ENCODE measurements at places on chromosomes 3 and 15. TPM values are rescaled to one million over a fixed set of nuclear protein-coding genes. Genes with fewer than 3 reads are reported as not detected.

Gene KCNMB2
- 0.06 TPM for polyA plus RNA-seq

Gene FETUB
- polyA plus RNA-seq, result not detected

- no peak for DNase-seq
Observed at GRCh38 chr3:35643495-35643894, 4.2 kb downstream of the ARPP21 start.

DNA sequence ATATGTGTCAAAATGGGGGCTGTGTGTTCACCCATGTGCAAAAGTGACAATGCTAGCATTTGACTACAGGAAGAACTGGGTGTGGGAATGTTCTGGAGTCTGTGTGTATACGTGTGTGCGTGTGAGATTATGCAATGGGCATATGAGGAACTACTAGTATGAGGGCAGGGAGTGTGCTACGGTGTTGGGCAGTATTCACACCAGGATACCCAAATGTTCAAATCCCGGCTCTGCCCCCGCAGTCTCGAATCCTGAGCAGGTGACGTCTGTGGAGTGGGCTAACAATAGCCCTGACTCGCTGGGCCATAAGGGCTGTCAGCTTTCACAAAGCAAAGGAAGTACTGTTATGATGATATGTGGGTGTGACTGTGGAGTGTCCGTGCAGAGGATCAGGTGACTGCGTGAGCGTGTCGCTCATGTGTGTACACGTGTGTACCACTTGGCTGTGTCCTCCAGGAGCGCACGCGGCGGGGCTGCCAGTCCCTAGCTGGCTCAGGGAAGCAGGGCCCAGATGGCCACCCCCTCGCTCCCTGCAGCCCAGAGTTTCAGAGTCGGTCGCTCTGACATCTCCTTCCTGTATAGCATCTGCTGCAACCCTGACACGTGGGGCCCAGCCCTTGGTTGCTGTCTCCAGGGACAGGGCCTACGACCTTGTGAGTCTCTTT, 27.2 kb downstream of the IQSEC1 start:
- no peak for DNase-seq

DNA sequence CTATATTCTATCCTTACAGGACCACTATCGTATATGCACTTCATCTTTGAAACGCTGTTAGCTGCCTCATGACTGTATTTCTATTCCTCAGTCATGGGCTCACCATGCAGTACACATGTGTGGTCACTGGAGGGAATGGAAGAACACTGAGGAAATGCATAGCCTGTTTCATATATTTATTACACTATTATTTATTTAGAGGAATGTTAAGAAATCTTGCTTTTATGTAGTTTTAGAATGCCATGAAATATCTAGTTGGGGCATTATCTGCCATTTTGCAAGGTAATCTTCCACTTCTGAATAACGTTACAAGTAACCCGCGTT, 155.7 kb downstream of the IGF1R start:
- no peak for DNase-seq

Gene CLN6
- polyA plus RNA-seq, result 7.8 TPM

DNA sequence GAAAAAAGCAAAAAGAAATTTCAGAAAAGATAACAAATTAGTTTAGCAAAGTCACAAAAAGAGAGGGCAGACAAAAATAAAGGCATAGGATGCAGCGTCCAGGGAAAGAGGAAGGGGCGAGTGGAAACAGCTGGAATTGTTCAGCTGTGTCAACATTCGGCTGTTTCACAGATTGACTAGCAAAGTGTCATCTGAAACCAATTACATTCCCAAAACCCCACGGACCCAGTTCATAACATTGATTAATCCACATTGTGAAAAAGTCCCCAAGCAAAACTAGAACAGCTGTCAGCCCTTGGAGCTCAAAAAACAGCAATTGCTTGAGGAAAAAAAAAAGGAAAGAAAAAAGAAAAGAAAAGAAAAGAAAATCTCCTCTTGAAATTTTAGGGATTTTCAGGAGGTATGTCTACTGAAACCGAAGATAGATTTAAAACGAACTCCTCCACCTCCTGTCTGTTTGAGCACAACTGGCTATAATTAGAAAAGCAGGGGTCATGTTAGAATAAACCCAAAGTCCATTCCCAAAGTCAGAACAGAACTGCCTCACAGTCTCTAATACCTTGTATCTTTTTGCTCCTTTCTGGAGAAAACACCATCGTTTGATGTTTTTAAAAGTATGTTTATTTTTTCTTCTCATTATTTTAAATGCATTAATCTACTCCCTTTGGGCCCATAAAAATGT, 159.6 kb downstream of the RORA start:
- DNase-seq, result no peak

Gene ANKUB1
- not detected for polyA plus RNA-seq

Data from small intestine (tissue), 16 donors.